HT1080 (cell line): ENCODE measurements at places on chromosomes 6 and 20.
A peak's percentile ranks its signal among the peaks of the same experiment; 100 is the strongest.

DNA sequence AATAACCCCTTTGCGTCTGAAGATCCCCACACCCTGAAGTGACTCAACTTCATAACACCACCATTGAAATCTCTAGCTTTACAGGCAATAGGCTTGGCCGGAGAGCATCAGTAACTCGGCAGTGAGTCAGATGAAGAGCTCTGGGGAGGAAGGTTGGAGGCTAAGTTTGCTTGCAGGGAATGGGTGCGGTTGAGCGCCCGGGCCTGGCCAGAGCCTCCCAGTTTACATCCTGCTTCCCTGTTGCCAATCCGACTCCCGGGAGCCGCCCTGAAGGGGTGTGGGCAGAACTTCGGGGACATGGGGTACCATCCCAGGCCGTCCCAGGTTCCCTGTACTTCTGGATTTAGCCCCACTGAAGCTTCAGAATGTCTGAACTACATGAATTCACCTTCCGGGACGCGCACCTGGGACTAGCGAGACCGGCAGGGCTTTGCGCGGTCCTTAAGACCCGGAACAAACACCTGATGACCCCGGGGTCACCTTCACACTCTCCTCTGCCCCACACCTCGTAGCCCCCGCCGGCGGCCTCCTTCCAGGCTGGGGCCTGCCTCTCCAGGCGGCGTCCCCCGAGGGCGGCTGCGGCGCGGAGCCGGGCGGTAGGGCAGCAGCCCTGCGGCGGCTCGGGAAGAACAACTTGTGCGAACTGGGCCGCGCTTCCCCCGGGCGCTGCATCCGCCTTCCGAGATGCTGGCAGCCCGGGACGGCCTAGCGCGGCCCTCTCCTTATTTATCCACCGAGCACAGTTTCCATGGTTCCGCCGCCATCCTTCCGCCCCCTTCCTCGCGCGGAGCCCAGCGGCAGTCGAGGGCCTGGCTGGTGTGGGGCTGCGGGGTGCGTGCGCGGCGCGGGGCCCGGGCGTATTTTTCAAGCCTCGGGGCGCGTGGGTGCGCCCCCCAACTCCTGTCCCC, 56.6 kb upstream of the RREB1 start:
- peak; percentile 85 for DNase-seq

- peak; percentile 32 for DNase-seq
Observed at GRCh38 chr6:79984261-79984660, 20.2 kb upstream of the TTK start.

DNA sequence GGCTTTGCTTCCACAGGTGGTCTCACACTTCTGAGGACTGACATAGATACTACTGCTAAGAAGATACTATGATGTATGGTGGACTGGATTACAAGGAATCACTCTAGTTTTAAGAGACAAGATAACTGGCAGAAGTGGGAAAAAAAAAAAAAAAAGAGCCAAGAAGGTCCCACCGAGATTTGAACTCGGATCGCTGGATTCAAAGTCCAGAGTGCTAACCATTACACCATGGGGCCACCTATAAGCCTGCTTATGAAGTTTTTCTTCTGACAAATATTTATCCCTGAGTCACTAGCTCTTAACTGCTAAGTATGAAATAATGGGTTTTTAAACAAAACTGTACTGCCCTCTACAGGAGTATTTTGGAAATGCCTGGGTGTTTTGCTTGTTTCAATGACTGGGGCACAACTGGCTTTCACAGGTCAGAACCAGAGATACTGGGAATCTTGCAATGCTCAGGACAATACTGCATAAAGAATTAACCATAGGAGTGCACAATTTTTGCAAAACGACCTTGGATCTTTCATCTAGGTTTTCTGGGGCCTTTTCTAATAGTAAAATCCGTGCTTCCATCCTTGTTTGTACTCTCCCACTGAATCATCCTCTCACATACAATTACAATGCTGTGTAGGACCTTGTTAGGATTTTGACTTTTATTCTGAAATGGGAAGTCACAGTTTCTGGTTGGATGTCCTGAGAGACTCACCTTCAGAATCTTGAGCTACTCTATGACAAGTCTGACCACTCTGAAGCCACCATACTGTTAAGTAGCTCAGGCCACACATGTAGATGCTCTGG, 116.3 kb downstream of the OR2B2 start:
- peak; percentile 92 for DNase-seq

DNA sequence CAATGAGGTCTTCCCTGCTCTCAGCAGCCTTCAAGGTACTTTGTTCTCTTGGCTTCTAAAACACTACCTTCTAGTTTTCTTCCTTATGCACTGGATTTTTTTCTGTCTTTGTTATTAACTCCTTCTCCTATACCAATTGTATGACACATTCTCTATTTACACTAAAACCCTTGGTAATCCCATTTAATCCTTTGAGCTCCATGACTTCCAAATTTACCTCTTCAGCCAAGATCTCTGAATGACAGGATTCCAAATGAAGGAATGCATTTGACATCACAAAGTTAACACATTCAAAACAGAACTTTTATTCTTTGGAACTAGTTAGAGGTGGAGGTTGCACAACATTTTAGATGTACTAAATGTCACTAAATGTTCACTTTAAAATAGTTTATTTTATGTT, 86.6 kb upstream of the SAMD5 start:
- no peak for DNase-seq

GRCh38 chr6:111721753-111722154, 116.1 kb upstream of the TRAF3IP2 start:
- peak; percentile 45 for DNase-seq

GRCh38 chr6:125910527-125910926, 46.0 kb upstream of the HINT3 start:
- DNase-seq = no peak

GRCh38 chr20:53872561-53873229, 197.7 kb downstream of the BCAS1 start:
- no peak for DNase-seq

- DNase-seq = peak; percentile 46
Observed at GRCh38 chr6:31558631-31559500, 11.5 kb downstream of the NFKBIL1 start.

DNA sequence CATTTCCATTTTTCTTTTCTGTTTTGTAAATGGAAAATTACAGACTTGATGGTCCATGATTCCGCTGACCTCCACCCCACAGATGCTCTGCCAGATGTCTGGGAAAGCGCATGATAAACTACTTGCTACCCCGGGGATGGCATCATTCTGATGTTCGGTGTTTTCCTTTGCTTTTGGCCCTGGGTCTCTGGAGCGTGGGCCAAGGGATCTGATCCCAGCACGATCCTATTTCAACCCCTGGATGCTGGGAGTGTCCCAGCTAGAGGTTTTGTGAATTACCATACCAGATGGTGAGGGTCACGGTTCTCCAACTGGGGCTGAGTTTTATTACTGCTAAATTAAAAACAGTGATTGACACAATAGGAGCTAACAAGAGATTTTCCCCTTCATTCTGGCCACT, 25.2 kb upstream of the MYLIP start:
- no peak for DNase-seq

DNA sequence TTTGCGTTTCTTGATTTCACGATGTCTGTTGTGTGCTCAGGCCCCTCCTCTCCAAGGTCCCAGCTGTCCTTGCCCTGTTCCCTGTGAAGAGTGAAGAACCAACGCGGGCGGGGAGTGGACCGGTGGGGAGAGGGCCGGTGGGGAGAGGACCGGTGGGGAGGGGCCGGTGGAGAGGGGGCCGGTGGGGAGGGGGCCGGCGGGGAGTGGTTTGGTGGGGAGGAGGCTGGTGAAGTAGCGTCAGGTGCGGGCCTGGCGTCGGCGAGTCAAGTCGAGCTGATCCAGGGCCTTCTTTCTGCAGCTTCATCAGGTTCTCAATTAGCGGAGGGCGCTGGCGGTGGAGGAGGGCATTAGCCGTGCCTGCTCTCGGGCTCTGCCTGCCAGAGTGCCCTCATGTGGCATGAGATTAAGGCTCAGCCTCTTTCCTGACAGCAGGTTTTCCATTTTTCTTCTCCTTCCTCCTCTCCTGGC, 21.2 kb upstream of the BHLHE23 start:
- DNase-seq = peak; percentile 40
